ENCODE measurements at places on chromosomes 2 and 18.

DNA sequence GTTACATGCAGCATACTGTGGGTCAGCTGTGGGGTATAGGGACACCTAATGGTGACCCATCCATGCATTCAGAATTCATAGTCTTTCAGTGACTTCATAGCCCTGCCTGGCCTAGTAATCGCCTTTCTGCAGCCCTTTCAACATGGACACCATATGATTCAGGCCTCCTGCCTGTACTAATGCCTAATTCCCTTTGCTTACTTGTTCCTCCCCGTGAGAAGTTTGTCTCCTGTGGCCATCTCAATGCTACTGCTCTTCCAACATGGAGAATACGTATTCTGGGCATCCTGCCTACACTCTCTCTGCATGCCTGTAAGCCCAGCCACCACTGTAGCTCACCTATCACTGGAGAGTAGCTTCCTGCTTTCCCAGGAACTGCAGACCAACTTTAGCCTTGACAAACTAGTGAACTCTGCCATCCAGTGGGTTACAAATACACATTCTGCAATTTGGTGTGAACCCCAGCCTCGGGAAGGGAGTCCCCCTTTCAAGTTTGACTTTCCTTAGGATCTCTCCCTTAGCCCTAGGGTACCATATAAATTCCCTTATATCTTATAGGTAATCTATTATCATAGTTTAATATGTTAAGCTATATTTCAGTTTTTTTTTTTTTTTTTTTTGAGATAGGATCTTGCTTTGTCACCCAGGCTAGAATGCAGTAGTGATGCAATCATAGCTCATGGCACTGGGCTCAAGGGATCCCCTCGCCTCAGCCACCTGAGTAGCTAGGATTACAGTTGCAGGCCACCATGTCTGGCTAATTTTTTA lies 22.3 kb downstream of the M1AP start:
- no peak for DNase-seq

- no peak for DNase-seq
Measured at GRCh38 chr2:191270306-191271161, 25.3 kb downstream of the MYO1B start.

DNA sequence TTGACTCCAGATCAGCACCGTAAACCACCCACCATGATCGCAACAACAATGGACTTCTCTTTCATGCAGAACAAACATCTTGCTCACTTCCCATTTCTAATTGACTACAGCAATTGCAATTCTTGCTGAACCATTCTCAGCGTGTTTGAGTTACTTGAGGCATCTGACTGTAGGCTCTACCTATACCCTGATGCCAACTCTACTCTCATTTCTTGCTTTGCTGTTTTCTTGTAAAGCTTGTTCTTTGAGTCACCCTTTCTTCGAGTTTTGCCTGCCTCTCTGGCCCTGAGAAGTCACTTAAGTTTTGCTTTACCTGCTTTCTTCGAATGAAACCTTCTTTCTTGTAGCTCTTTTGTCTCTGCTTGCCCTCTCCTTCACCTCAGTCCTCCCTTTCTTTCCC lies 160.5 kb upstream of the RND3 start:
- DNase-seq, result no peak

DNA sequence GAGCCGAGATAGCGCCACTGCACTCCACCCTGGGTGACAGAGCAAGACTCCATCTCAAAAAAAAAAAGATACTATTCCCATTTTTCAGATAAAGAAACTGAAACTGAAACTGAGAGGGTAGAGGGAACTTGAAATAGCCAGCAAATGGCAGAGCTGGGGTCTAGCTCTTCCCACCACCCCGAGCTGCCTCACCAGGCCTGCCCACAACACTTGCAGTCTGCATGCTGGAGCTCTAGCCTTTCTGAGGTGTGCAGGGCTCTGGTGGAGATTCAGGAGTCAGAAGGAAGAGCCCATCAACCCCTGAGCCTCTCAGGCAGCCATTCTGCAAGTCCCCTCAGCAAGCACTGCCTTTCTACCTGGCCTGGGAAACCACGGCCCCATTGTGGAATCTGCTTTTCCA lies 14.3 kb downstream of the EDAR start:
- no peak for DNase-seq

GRCh38 chr18:45806226-45806625 lies 19.2 kb upstream of the SIGLEC15 start:
- no peak for DNase-seq

DNA sequence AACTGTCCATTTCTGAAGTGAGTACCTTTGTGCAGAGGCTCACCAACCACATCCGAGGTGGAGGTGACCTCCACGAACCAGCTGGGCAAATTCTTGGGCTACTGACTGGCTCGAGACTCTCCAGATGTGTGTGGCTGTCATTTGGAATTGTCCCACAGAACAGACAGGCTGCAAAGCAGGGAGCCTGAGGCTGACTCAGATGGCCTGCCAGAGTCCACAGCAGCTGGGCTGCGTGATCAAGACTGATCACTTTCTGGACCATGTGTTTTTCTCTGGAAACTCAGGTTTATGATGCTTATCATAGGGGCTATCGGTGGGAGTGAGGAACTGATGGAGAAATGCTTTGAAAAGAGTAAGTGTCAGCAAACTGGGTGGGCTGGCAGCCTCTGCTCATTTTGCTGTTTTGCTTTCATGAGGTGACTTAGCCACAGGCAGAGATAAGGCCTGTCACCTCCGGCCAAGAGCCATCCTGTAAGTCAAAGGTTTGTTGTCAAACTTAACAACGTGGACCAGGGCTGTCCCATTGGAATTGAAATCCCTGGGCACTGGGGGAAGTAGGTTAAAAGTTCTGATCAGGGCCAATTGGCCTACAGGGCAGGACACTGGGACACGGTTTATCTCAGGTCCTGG lies 120.4 kb downstream of the LIPG start:
- no peak for DNase-seq

- DNase-seq, result no peak
Measured at GRCh38 chr2:29463181-29463900, 348.1 kb downstream of the CLIP4 start.

DNA sequence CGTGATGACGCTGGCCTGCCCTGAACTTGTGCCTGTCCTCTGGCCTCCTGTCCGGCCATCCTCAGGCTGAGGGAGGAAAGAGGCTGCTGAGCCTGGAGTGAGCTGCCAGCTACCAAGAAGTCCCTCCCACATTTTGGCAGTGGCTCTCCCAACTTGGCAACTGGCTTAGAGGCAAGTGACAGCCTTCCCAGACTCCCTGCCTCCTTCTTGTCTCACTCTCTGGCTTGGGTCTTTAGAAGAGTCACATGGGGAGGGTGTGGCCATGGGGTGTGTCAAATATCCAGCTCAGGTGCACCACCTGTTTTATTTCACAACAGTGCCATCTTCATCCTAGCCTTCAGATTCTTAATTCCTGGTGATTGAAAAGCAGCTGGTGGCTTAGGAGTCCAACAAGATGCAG lies 222.9 kb downstream of the PRKCE start:
- DNase-seq, result no peak

GRCh38 chr2:40173276-40173675 lies 278.6 kb downstream of the SLC8A1 start:
- DNase-seq, result no peak

DNA sequence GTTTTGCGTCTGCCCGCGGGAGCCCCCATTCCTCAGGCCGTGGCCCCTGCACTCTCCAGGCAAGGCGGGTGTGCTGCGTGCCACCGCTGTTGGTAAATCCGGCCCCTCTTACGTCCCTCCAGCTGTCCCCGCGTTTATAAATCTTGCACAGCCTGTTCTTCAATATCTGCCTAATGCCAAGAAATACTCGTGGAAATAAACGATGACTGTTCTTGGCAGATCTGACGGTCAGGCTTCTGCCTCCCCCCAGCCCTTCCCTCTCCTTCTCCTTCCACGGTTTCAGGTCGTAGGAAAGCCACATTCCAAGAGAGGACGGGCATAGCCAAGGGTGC lies 20.5 kb downstream of the ODC1 start:
- DNase-seq, result no peak

DNA sequence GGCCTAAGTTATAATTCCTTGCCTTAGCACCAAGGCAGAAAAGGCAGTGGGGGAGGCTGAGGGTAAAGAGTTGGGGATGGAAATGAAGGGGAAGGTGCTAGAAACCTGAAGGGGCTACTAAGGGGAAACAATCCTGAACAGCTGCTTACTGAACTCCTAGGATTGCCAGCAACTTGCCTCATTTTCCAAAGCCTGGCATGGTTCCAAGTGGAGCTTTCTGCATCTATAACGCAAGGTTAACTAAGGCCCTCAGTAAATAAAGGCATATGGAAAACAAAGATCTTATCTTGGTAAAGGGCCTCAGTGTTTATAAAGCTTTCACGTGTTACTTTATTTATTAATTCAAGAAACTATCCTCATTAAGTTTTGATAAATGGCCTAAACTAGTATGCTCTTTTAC lies 10.9 kb downstream of the MEP1B start:
- DNase-seq, result no peak

- DNase-seq, result no peak
Measured at GRCh38 chr2:112814278-112814677, 22.3 kb downstream of the IL1B start.

- no peak for DNase-seq
Measured at GRCh38 chr18:31185186-31185950, 22.7 kb upstream of the DSC1 start.

DNA sequence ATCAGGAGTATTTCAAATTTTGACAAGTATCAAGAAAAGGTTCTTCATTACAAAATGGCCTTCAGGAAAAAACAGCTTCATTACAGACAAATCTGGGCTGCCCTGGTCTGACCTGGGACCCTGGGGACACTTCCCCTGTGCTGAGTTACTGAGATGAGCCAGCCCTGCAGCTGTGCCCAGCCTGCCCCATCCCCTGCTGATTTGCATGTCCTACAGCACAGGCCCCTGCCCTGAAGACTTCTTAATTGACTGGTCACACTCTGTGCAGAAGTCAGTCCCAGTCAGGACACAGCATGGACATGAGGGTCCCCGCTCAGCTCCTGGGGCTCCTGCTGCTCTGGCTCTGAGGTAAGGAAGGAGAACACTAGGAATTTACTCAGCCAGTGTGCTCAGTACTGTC lies 235.1 kb downstream of the ANKRD36B start:
- no peak for DNase-seq

GRCh38 chr2:234761910-234762309 lies 189.9 kb upstream of the SH3BP4 start:
- no peak for DNase-seq

GRCh38 chr18:50816419-50817166 lies 3.2 kb downstream of the MRO start:
- no peak for DNase-seq

DNA sequence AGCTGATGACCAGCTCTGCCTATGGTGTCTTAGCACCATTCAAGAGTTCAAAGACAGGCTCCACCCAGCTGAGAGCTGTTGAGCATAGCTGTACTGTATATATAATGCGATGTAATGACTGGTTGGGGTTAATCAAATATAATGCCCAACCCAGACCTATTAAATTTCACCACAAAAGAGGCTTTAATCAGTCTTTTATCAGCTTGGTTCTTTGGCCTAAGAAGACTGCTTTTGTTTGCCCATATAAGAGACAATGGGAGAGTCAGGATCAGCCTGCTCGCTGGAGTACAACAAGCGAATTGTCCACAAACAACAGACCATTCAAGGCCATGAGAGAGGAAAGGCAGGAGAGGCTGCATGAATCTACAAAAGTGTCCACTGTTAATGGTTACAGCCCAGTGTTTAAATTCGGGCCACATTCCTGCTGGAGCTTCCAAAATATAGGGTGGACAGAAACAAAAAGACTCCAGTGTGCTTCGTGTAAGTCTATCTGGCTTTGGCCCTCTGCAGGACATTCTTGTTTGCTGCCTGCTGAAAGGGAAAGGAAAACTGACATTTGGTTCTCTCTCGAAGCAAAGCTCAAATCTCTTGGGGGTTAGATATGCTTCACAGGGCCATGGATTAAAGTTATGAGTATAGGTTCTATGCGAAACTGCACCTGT lies 299.0 kb upstream of the FBXO11 start:
- no peak for DNase-seq

- DNase-seq, result no peak
Measured at GRCh38 chr18:5469340-5469739, 74.5 kb downstream of the EPB41L3 start.

DNA sequence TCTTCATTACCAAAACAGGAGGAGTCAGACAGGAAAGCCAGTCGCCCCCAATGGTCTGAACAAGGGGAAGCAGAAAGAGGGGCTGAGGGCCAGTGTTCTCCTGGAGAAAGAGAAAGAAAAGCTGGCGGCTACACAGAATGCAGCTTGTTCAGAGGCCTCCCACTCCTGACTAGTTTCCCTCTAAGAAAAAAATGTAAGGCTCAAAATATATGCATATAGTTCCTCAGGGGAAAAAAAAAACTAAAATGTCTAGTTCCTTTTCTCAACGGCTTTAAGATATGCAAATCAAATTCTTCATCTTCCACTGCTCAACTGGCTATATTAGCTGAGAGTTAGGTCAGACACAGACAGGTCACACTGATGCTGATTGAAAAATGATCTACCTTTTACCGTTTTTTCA lies 18.6 kb downstream of the MBOAT2 start:
- no peak for DNase-seq

- peak; percentile 36 for DNase-seq
Measured at GRCh38 chr2:130336877-130337734, 5.6 kb upstream of the IMP4 start.

DNA sequence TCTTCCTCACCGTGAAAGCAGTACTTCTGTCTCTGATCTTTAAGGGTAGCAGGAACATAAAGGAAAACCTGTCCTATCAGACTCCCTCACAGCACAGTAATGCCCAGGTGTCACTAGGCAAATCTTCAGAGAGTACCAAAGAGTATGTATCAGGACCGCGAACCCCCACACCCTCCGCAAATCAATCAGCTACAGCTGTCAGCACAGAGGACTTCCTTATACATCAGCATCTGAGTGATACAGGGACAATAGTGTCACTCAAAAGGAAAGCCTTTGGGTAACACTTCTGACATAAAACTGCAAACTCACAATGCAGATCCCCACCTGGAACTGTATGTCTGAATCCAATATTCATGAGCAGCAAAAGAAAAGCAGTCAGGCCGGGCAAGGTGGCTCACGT lies 2.6 kb downstream of the AFG3L2 start:
- no peak for DNase-seq

GRCh38 chr2:44651974-44652373 lies 289.5 kb upstream of the SIX3 start:
- DNase-seq, result no peak

DNA sequence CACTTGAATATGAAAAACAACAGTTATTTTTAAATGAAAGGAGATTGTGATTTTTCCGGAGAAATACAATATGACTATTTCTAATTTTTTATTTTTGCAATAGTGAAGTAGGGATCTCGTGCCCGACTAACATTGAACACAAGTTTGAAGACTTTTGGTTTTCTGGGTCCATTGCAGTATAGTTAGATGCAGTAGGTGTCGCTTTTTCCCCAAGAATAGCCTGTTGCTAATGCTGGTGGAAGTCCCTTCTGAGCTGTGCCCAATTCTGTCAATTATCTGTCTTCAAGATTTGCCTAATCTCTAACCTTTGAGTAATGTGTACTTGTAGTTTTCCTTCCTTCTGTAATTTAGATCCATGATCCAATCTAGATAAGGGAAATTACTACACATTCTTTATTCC lies 36.5 kb downstream of the SEMA4F start:
- peak; percentile 33 for DNase-seq

DNA sequence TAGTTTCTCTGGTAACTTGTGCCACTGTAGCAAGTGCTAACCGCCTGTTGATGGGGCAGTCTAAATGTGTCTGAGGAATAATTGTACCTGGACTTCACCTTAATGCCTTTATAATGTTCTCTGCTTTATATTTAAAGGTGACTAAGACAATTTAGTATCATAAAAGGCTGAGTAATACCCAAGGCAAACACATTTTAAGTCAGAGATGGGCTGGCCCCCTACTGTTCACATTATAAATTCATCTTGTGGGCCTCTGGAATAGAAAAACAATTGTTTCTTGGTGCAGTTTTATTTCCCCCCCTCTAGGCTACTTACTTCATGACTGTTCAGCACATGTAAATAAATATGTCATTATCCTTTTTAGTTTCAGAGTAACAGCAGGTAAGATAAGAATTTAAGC lies 559.3 kb upstream of the PIK3C3 start:
- no peak for DNase-seq
